ENCODE measurements at places on chromosomes 5 and 9.
A peak's percentile ranks its signal among the peaks of the same experiment; 100 is the strongest.

DNA sequence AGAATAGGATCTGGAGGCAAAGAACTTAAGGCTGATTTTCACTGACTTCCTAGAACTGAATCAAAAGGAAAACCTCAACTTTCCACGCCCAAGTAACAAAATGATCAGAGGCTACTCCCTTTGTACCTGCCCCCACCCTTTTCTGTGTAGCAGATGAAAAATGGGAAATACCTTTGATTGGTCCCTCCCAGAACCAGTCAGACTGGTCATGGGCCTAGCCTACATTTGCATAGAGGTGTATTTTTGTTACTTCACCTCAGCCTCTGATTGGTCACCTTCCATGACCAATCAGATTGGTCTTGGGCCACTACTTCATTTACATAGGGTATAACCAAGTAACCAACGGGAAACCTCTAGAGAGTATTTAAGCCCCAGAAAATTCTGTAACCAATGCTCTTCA, 1553.5 kb upstream of the C9orf72 start:
- DNase-seq: no peak

DNA sequence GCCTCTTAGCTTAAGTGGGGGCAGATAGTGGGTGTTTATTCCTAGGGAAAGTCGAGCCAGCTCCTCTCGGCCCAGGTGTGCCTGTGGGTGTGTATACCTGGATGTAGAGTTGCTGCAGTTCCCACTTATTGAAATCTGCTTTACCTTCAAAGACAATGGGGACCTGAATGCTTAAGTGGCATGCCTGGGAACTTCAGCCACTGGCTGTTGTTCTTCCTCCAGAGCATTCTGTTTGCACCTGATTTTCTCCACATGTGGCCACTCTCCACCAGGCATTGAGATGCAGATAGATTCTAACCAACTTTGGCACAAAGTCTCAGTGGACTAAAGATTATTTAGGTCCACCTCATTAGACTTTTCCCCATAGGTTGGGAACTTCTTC, 186.8 kb downstream of the ZNF462 start:
- no peak for DNase-seq

GRCh38 chr5:8598996-8599395, 730.0 kb downstream of the MTRR start:
- no peak for DNase-seq

DNA sequence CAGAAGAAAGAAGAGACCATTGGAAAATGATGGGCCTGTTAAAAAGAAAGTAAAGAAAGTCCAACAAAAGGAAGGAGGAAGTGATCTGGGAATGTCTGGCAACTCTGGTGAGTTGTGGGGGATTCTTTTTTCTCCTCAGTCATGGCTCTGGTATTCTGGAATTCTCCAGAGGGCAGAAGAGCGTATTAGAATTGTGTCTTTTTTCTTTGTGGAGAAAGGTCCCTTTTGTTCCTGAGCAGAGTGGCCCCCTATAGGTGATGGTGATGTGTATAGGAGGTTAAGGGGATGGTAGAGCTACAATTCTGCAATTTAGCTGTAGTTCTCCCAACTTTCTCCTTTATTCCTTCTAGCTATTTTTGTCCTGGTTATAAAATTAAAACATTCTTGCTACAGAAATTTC, 1.6 kb upstream of the DHFR start:
- DNase-seq: no peak

DNA sequence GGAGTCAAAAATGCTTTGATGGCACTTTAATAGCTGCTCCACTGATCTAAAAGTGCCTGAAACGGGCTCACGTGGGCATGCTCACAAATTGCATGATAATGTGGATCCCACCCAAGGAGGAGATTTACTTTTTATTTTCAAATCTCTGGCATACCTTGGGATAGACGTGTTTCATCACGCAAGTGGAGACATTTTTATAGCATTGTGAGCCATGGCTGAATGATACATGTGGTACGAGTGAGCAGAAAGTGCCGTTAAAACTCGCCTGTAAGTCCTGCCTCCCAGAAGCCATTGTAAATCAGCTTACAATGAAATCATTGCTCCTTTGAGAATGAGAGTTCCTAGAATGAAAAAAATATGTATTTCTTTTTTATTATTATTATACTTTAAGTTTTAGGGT, 514.7 kb downstream of the MAT2B start:
- no peak for DNase-seq

DNA sequence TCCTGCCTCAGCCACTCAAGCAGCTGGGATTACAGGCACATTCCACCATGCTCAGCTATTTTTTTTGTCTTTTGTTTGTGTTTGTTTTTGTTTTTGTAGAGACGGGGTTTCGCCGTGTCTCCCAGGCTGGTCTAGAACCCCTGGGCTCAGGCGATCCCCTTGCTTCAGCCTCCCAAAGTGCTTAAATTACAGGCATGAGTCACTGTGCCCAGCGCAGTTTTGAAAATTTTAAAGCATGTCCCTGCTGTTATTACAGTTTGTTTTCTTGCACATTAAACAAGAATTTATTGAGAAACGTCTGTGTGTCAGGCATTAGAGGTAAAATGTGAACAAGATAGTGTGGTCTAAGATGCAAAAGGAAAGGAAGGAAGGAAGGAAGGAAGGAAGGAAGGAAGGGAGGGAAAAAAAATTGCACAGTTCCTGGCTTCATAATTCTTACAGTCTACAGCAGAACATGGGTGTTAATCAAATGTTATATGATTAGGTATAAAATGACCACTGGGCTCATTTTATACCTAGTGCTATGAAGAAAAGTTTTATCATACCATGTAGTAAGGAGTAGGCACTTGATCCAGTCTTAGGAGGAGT, 205.4 kb downstream of the SNX18 start:
- peak; percentile 87 for DNase-seq

Data from choroid plexus epithelial cell (primary cell).